ENCODE measurements at places on chromosomes 13 and 19.

DNA sequence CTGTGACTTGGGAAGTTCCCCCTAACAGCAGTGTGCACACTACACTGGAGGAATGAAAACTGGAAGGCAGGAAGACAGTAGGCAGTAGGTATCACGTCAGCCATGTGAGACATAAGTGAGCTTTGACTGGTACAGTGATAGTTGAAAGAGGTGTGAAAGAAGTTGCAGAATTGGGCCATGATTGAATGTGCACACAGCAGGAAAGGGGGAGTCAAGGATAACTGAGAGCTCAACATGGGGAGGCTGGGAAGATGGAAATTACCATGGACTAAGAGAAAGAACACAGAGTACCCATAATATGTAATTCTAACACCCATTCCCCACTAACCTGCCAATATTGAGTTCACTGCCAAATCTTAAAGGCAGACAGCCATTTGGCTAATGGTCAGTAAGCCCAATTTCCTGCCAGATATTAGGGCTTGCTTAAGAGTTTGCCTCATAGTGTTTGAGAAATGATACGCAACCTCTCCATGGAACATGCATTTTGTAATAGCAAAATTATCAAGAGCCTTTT is 321.7 kb downstream of the DCT start:
- no peak for DNase-seq

- no peak for DNase-seq
These were observed 229.6 kb downstream of the ZIC5 start for GRCh38 chr13:99741960-99742359.

DNA sequence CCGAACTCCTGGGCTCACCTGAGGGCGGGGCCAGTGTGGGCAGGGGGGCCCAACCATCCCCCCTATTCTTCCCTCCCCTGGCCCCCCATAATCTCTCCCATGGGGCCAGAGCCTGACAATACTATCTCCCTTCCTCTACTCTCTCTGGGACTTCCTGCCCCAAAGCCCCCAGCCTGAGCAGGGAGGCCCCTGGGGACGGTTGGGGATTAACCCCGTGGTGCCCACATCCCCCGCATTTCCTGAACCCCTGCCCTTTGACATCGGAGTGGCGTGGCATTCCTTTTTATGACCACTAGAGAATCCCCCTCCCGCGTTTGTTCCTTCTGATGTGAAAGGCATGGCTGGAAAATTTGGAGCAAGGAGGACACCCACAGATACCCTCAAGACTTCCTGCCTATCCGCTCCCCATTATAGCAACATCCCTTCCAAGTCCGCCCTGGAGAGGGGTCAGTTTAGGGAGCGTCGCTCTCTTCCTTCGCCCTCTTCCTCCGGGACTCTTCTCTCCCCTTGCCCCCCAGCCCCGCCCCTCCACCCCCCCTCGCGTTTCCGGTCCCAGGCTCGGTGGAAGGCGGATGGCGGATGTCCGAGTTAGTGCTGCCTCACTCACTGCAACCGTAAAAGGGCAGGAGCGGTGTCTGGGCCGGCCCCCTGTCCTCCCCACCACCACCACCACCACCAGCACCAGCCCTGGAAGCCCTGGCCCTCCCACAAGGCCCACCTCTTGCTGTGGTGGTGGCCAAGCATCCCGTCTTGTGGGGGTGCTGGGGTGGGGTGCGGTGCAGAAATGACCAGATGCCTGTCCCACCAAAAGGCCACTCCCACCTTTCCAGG is 1.8 kb downstream of the VASP start:
- no peak for DNase-seq

DNA sequence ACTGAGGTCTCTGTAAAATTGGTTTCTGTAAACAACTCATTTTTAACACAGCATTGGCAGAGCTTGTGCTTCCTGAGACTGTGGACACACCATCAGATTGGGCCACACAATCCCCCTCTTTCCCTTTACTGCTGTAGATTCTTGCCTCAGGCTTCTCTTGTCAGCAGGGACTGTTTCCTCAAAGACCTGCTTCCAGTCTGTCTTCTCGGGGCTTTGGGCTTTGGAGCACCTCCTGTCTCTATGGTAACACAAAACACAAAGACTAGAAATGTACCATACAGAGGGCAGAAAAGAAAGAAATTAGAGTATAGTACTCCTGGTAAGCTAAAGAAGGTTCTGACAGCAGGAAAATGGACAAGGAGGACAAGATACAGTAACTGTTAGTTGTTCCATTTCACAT is 484.5 kb downstream of the DIAPH3 start:
- DNase-seq, result no peak

DNA sequence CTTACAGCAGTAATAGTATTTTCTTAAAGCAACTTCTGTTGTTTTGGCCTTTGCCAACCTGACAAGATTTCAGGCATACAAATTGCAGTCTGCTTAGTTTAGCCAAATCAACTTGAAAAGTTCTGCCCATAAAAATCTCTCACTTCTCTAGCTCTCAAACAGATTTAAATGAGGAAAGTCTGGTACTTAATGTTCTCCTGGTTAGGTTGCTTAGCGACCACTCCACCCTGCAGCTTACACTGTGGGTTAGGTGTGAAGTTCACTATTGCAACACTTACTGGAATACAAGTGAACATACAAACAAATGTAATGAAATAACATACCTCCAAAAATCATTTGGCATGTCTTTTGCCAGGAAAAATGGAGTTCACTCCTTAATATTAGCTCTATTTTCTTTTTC is 178.7 kb upstream of the PCDH9 start:
- no peak for DNase-seq

- no peak for DNase-seq
These were observed 204.4 kb upstream of the SERP2 start for GRCh38 chr13:44169018-44169911.

DNA sequence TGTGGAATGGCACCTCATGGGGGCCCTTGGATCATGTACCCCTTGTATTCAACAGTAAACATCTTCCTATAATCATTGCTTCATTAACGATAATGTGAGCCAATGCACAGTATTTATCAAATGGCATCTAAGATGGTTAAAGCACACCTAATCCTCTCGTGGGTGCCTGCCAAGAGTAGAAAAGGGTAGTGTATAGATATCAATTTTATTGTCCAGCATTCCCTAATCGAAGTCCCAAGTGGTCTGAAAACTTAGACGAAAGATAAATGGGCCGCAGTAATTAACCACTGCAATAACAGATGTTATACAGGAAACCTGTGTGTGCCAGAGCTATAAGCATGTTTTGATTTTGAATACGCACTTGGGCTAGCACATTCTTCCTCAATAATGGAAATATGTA is 667 bp upstream of the MBNL2 start:
- no peak for DNase-seq

- no peak for DNase-seq
These were observed 34.6 kb upstream of the OLFM4 start for GRCh38 chr13:52994051-52994450.

- no peak for DNase-seq
These were observed 592.9 kb downstream of the KCTD12 start for GRCh38 chr13:76293346-76293745.

GRCh38 chr13:32125221-32125689 is 93.7 kb downstream of the FRY start:
- no peak for DNase-seq

- DNase-seq, result no peak
These were observed 193.3 kb downstream of the PCDH9 start for GRCh38 chr13:67036699-67037457.

DNA sequence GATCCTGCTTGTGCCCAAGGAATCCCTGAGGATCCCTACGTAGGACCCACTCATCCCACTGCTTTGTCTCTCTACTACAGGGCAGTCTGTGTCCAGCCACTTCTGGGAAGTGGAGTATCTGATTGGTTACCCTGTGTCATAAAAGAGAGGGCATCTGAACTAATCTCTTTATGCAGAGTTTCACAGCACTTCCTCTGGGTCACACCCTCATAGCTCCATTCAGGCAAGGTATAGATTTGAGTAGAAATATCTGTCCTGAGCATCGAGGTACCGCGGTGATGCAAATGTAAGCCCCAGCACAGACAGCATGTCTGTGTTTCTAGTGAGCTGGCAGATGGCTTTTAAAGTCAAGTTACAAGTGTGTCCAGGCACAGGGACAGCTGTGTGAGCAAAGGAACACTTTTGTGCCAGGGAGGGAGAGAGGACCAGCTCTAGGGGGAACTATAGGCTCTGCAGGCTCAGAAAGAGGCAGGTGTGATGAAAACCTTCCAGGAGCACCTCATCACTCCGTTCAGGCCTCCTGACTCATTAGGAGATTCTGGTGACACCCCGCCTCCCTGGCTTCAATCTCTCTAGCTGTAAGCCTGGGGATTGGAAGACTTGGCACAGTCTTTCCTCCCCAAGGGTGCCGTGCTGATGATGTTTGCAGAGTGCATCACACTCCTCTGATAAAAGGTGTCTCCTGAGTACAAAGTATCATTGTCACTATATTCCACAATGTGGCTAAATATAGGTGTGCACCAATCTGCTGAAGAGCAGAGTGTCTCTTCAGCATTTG is 84.3 kb upstream of the UBL3 start:
- DNase-seq, result peak; percentile 1

DNA sequence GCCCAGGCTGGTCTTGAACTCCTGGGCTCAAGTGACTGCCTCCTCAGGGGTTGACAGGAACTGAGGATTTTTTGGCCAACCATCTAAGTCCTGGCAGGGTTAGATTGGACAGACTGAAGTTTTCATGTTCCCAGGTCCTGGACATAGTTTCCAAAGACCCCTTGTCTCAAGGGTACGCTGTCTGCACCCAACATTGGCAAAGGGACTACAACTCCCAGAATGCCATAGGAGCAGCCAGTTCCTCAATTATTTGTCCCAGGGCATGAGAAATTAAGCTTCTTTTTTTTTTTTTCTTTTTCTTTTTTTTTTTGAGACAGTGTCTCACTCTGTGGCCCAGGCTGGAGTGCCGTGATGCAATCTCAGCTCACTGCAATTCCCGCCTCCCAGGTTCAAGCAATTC is 6.9 kb downstream of the GYS1 start:
- no peak for DNase-seq

GRCh38 chr19:39080431-39080830 is 3.7 kb upstream of the ACP7 start:
- DNase-seq, result no peak

Data from NCI-H2171 (cell line).